Activated T-cell treated with anti-CD3 and anti-CD28 coated beads for 4 hours (primary cell): ENCODE measurements at places on chromosomes 4 and X.

- DNase-seq: no peak
Measured at GRCh38 chr4:131091896-131092295, 1995.9 kb downstream of the C4orf33 start.

GRCh38 chr4:66640233-66640990 lies 904.9 kb downstream of the CENPC start:
- DNase-seq: no peak

- no peak for DNase-seq
Measured at GRCh38 chr4:99943904-99944437, 2.4 kb downstream of the DNAJB14 start.

GRCh38 chr4:8391972-8392371 lies 48.6 kb downstream of the ACOX3 start:
- no peak for DNase-seq

- no peak for DNase-seq
Measured at GRCh38 chr4:122814426-122814825, 12.2 kb upstream of the FGF2 start.
